Right ventricle myocardium superior (tissue), 1 donor: ENCODE measurements at places on chromosomes 2 and 18. TPM values are rescaled to one million over a fixed set of nuclear protein-coding genes. Genes with fewer than 3 reads are reported as not detected.

Gene SLC38A11
- 0.48 TPM for total RNA-seq

Gene IL1R1
- 21.1 TPM for total RNA-seq

Gene GCG
- not detected for total RNA-seq

Gene REG3G
- not detected for total RNA-seq

DNA sequence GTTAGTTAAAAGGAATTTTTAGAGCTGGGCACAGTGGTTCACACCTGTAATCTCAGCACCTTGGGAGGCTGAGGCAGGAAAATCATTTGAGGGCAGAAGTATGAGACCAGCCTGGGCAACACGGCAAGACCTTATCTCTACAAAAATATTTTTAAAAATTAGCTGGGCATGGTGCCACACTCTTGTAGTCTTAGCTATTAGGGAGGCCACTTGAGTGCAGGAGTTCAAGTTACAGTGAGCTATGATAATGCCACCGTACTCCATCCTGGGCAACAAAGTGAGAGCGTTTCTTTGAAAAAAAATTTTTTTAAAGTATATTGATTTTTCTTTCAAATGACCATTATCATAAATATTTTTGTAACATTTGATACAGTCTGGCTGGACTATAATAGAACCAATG is 93.6 kb upstream of the FAM117B start:
- DNase-seq, result no peak

GRCh38 chr18:37408676-37409265 is 156.8 kb downstream of the CELF4 start:
- no peak for DNase-seq

- DNase-seq, result no peak
Observed at GRCh38 chr2:177195194-177195593, 17.4 kb upstream of the HNRNPA3 start.

DNA sequence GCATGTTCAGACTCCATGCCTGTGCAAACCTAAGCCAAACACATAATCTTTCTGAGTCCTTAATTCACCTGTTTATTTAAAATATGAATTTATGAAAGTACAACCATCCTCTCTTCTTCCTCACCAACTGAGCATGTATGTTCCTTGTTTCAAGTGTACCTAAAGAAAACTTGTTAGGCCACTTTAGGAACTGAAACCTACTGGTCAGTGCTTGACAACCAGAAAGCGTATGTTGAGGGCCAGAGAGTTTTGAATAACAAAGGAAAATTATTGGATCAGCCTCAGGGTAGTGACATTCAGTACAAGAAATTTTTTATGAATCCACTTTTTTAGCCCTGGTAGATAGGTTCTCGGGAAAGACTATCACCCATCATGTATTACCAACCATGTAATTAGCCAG is 847.6 kb upstream of the CELF4 start:
- no peak for DNase-seq

DNA sequence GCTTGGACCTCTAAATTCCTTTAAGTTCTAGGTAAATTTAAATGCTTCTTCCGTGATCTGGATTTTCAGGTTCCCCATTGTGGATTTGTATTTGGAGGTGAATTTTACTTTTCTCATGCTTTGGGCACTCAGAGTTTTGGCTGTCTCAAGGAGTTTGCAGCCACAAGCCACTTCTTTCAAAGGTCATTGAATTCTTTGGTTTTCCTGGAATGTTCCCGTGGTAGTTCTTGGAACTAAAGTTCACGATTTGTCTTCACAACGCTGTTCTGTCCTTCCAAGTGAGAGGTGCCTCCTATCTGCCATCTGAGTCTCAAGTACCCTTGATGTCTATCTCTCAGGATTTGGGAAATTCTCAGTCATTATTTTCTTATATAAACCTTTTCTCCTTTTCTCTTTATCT is 1438.7 kb upstream of the ZEB2 start:
- DNase-seq, result no peak

DNA sequence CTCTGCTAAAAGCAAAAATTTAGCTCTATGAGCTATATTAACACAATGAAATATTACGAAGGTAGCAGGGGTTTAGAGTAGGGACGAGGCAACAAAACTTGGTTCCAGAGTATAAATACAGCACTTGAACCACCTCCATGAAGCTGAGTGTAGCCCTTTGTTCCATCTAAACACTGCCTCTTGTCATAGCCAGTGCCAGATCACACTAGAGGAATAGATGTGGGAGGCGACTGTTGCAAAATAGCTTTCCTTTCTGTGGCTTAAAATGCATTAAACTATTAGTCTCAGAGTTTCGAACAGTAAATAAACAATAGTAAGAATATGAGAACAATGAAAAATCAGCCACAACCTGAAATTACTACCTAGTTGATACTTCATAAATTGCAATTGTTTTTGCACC is 29.8 kb downstream of the PIEZO2 start:
- no peak for DNase-seq

DNA sequence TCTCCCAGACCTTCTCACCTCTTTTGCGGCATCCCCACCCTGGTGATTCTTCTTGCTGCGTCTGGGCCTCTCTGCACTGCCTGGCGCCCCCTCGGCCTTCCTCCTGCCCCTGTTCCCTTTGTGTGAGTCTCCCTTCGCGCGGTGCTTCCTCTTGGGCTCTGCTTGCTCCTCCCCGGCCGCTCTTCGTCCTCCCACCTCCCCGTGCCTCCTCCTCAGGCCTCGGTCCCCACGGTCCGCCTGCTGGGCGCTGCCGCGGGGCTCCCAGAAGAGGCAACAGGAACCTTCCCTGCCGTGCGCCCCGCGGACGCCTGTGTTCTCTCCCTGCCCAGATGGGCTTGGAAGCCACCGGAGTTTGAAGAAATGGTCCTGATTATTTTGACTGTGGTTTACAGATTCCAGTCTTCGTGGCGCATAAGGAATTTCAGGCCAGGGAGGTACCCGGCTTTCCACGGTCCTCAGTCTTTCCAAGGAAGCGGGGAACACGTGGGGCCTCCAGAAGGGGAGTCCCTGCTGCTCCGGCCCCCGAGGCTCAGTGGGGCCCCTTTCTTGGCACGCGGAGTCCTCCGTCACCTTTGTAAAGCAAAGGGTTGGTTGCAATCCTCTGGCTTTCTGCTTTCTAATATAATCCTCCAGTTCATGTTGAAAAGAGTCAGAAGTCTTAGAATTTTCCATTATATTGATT is 13.1 kb downstream of the RNU2-63P start:
- DNase-seq, result no peak

GRCh38 chr2:224555823-224556366 is 29.3 kb downstream of the CUL3 start:
- DNase-seq, result no peak

DNA sequence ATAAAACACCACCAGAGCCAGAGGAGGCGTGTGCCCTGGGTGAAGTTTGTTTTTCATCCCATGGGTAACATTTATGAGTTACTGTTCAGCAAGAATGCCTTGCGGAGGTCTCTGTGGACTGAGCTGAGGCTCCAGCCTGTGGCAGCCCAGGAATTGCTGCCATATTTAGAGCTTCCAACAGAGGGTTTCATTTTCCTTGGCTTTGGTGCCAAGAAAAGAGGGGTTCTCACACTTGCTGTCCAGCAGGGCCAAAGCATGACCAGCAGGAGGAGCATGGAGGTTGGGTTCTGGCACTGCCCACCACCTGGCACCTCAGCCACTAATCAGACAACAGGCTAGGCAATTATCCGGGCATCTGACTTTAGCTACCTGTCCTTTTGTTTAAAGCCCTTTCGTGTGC is 36.7 kb downstream of the EPAS1 start:
- no peak for DNase-seq

GRCh38 chr2:24328010-24328409 is 32.3 kb downstream of the ITSN2 start:
- DNase-seq, result no peak

- DNase-seq, result no peak
Observed at GRCh38 chr2:138121666-138122661, 157.7 kb downstream of the HNMT start.

DNA sequence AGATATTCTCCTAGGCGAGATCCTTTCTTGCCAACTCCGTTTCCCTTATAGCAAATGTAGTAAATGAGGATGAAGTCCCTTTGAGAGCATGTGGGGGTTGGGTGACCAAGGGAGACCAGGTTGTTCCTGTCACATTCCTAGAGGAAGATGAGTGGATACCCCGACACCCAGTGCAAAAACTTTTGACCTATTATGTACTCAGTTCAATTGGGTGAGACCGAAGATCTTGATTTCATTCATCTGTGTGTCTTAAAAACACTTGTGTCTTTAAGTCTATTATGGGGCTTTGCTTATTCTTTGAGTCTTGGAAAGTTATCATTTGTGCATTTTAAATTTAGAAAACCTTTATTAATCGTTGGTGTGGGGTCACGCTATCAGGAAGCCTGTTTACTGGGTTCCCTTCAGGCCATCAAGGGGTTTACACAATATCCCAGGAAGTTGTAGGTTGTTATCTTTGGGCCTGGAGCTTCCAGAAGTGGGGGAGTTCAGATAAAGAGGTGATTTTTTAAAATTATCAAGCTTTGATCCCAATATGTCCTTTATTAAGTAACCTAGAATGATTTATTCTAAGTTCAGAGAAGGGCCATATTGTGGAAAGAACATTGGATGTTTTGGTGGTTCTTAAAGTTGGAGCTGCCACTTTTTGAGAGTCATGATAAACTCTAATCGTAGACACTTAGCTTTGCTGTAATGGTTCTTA is 2.8 kb downstream of the RHOB start:
- no peak for DNase-seq

DNA sequence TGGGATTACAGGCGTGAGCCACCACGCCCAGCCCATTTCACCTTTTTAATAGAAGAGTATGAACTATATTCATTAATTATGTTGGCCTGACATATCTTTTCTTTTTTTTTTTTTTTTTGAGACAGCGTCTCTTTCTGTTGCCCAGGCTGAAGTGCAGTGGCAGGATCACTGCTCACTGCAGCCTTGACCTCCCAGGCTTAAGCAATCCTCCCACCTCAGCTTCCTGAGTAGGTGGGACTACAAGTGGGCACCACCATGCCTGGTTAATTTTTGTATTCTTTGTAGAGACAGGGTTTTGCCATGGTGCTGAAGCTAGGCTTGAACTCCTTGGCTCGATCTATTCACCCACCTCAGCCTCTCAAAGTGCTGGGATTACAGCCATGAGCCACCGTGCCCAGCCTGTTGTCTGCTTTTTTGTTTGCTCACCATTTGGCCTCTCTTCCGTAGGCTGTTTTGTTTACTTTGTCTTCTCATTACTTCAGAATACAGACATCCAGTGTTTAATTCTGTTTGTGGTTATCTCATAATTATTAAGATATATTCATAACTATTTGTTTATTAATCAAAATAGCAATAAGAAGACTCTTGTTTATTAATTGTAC is 16.3 kb upstream of the CDH2 start:
- DNase-seq, result no peak

DNA sequence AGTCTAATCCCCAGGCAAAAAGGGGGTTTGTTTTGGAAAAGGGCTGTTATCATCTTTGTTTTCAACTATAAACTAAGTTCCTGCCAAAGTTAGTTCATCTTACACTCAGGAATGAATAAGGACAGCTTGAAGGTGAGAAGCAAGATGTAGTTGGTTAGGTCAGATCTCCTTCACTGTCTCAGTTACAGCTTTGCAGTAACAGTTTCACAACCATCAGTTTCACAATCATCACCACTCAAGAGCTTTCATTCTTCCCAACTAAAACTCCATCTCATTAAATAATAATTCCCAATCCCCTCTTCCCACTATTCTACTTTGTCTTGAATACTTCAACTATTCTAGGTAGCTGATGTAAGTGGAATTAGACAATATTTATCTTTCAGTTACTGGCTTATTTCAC is 200.9 kb downstream of the NYAP2 start:
- DNase-seq, result no peak
